ENCODE measurements at places on chromosomes 12 and 14. TPM values are rescaled to one million over a fixed set of nuclear protein-coding genes. Genes with fewer than 3 reads are reported as not detected.
A peak's percentile ranks its signal among the peaks of the same experiment; 100 is the strongest.

SYNE2 gene
- 22.3 TPM for total RNA-seq

DNA sequence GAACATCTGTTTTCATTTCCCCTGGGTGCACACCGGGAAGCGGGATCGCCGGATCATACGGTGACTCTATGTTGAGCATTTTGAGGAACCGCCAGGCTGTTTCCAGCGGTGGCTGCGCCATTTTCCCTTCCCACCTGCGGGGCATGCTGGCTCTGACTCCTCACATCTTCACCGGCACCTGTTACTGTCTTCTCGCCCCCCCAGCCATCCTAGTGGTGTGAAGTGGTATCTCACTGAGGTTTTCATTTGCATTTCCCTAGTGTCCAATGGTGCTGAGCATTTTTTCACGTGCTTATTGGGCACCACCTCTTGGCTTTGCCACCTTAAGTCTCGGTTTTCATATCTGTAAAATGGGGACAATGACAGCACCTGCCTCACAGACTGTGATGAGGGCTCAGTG is 44.1 kb upstream of the EML1 start:
- peaks cover 19% of the 10 kb centered on the region for H3K27me3 ChIP-seq
- no peaks in the 10 kb centered on the region for H3K36me3 ChIP-seq
- H3K27ac ChIP-seq = no peak overlapping the region

DNA sequence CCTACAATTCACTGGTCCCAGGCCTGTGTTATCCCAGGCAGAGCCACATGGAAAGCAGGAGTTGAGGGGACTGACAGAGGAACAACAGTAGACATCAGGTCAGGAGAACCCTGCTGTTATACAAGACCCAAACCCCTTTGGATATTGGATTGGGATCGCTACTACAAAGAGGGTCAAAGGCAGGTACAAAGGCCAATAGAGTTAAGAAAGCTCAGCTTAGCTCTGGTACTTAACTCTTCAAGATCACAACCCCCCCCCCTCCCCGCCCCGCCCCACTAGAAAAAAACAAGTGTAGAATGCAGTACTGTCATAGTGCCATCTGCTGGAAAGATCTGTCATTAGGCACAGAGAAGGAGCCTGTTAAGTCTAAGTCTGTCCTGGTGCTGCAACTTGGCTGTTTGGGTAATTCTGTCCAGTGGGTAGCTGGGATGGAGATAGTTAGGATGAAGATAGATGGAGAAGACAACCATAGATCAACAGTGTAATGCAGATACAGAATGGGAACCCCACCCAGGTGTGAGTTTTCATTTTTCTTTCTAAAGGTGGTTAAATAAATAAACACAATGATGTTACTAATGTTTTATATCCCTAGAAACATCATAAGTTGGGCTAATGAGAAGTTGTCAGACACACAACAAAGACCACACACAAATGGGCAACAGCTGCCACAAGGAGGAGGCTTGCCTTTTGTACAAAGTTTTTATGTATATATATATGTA is 17.2 kb downstream of the REM2 start:
- H3K36me3 ChIP-seq = peaks cover 26% of the 10 kb centered on the region
- H3K4me3 ChIP-seq = no peak overlapping the region
- H3K27ac ChIP-seq = no peak overlapping the region
- no peaks in the 10 kb centered on the region for H3K27me3 ChIP-seq
- peaks cover 12% of the 10 kb centered on the region for H3K4me1 ChIP-seq
- DNase-seq = peak; percentile 64

POLR3B gene
- 6.8 TPM for total RNA-seq

DNA sequence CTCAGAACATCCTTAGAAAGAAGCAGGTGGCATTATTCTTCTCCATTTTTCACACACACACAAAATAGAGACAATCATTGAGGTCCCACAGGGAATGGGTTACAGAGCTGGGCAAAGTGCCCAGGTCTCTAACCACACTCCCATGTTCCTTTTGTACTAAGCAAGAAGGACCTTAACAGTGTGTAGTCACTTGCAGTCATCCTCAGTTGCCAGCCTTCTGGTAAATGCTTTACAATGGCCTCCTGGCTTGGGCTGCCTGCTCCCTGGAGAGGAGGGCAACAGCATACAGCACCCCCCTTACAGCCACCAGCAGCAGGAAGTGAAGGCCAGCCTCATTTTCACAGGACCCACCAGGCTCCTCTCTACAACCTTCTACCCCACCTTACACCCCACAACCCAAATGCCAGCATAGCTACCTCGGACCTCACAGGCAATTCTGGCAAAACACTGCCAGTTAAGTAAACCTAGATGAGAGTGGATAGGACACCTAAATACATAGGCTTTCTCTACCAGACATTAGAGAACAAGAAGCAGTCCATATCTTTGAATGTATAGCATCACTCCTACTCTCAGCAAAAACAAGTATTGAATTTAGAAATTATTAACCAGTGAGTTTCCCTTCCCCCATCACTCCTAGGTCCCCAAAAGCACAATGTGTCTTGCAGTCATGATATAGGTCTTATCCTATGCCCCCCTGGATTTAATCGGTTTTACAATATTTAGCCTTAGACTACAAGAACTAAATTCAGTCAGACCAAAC is 88.1 kb downstream of the PPP2R5E start:
- peaks cover 21% of the 10 kb centered on the region for H3K36me3 ChIP-seq
- DNase-seq = no peak
- H3K27me3 ChIP-seq = no peaks in the 10 kb centered on the region
- peaks cover 9% of the 10 kb centered on the region for H3K4me1 ChIP-seq
- no peak overlapping the region for H3K4me3 ChIP-seq

GRCh38 chr12:49961111-49961922 is at the start of gene AQP5:
AQP5 (plus strand) TSS chr12:49961872; CDS start chr12:49962018, 146 bp downstream.
- H3K27ac ChIP-seq = no peak within 1 kb of the TSS
- peaks cover 7% of the 10 kb centered on the region for H3K4me1 ChIP-seq
- peaks cover 62% of the 10 kb centered on the region for H3K27me3 ChIP-seq
- no peaks in the 10 kb centered on the region for H3K36me3 ChIP-seq
- no peak for DNase-seq
- H3K4me3 ChIP-seq = peak within 1 kb of the TSS; percentile 21

DNA sequence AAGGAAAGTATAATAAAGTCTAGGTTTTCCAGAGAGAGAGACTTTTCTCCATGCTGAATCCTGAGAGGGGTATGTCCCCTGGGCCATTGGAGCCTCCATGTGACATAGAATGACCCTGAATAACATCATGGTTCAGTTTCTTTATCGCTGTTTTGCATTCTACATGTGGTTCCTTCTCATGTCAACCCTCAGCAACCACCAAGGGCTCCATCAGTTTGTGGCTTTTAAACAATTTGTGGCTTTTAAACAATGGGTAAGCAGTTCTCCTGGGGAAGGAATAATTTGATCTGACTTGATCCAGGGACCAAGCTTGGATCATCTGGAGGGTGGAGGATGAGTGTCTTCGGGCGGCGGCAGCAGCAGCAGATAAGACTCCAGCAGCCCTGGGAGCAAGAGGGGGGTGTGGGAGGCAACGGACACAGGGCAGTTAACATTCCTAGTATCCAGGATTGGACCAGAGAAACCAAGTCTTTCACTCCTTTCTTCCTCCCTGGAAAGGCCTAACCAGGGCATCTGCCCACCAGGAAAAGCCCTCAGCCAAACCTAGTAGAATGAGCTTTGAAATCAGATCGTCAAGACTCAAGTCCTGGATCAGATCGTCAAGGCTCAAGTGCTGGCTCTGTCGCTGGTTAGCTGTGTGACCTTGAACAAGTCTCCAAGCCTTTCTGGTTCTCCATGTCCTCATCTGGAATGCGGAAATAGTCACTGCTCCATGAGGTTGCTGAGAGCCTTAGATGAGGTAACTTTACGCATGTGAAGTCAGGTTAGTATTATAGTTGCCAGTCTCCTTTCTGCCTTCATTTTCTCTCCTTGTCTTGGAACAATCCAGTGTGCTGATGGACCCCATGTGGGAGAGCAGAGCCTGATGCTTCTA is 27.8 kb upstream of the FAM222A start:
- H3K27ac ChIP-seq = no peak overlapping the region
- no peaks in the 10 kb centered on the region for H3K4me1 ChIP-seq
- H3K4me3 ChIP-seq = no peak overlapping the region
- no peak for DNase-seq
- no peaks in the 10 kb centered on the region for H3K27me3 ChIP-seq
- H3K36me3 ChIP-seq = no peaks in the 10 kb centered on the region

PLD4 gene
- not detected for total RNA-seq

DNA sequence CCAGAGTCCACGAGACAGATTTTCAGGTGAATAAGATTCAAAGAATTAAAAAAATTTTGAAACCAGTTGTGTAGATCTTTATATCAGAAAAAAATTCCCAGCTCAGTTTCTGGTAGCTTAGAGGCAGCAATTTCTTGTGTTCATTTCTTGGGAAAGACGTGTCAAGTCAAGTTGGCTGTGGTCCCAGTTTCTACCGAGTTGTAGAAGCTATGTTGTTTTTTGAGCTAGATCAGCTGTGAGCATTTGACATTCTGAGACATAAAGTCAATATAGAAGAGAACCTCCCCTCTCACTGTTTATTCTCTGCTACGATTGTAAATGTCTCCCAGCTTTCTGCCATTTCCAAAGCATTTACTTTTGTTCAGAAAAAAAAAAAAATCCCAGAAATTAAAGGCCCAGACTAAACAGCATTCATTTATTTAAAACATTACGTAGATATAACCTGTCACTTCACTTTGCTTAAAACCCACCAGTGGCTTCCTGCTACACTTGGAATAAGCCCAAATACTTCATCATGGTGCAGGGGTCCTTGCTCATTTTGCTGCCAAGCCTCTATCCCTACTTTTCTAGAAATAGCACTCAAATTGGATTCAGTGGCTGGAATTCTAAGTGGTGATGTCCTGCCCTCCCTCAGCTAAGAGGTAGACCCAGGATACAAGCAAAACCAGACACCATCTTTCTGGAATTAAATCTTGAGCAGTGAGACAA is 20.6 kb upstream of the PYGL start:
- no peak overlapping the region for H3K27ac ChIP-seq
- H3K4me3 ChIP-seq = no peak overlapping the region
- no peaks in the 10 kb centered on the region for H3K4me1 ChIP-seq
- DNase-seq = no peak

DNA sequence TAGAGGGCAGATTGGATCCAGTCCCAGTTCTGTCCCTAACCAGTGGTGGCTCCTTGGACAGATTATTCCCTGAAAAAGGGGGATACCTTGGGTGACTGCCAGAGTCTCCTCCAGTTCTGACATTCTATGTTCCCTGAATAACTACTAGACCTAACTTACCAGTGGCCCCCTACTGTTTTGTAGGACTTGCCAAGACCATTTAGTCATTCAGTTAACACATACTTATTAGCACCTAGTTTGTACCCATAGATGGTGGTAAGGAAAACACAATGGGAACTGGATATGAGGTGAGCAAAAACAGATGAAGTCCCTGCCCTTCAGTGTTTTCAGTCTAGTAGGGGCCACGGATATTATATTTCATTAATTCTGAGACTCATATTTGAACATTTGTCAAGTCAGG is 3.5 kb downstream of the PRPF40B start:
- no peak for DNase-seq
- H3K4me3 ChIP-seq = no peak overlapping the region
- H3K27ac ChIP-seq = no peak overlapping the region
- peaks cover 4% of the 10 kb centered on the region for H3K27me3 ChIP-seq

DNA sequence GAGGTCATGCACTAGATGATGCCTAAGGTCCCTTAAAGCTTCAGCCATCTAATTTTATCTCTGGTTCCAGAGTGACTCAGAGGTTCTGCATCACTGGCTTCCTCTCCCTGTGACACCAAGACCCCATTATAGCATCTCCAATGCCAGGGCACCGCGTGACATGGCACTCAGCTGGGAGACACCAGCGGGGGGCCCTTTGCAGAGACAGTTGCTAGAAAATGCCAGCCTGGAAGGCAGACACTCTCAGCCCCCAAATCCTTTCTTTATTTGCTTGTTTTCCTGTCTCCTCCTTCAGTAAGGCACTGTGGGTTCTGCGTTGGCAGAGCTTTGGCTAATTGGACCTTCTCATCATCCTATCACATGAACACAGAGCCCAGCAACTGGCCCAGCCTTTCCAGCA is 123.5 kb upstream of the VRK1 start:
- no peaks in the 10 kb centered on the region for H3K4me1 ChIP-seq
- H3K4me3 ChIP-seq = no peak overlapping the region
- no peaks in the 10 kb centered on the region for H3K36me3 ChIP-seq
- H3K27ac ChIP-seq = no peak overlapping the region
- no peak for DNase-seq

DNA sequence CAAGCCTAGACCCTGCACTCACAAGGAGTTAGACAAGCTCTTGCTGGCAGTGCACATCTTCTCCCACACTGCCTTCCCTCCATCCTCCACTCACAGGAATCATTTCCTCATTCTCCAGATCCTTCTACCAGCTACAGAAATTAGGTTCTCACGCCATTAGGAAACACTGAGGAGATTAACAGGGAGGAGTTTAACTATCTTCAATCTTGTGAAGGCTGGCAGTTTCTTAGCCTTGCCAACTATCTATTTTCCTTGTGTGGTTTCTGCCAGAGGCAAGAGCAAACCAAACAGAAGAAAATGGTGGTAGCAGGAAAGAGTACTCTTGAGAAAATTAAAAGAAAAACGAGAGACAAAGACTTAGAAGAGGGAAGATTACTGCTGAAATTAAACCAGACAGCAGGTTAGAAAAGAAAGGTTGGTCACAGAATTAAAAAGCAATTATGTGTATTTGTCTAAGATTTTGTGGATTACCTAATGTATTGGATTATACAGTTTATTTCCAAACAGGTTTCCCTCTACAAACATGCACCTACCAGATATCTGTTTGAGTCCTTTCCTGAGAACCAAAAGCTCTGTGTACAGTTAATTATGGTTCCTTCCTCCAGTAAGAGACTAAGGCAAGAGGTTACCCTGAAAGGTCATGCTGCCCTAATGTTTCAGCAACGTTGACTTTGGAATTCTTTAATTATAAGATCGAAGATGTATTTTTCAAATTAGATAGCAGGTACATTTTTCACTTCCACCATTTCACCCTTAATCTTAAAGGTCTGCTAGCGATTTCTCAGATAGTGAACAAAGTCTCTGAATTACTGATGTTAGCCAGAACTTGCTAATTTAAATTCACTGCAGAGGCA is 5.0 kb downstream of the RERG start:
- no peak overlapping the region for H3K27ac ChIP-seq
- DNase-seq = no peak
- no peaks in the 10 kb centered on the region for H3K36me3 ChIP-seq
- no peaks in the 10 kb centered on the region for H3K4me1 ChIP-seq
- H3K4me3 ChIP-seq = no peak overlapping the region

DNA sequence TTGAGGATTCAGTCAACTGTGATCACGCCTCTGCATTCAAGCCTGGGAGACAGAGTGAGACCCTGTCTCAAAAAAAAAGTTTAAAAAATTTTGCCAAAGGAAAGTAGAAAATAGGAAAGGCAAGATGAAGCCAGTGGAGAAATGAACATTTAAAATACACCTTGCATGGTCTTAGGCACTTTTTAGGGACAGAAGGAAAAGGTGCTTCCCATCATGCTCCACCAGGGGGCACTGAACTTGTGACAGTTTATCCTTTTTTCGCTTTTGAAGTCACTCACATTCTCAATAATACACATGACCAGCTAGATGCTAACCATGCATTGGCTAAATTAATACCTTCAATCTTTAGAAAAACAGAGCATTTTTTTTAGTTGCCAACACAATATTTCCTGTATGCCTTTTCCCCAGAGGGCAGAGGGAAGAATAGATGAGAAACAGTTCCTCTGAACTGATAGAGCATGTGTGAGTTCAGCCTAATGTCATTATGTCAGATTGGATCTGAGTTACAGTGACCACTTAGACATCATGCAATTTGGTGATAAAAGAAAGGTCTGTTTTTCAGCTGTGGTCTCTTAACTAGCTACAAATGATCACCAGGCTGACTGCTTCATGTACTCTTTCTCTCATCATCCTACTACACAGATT is 221.8 kb upstream of the SSTR1 start:
- H3K27me3 ChIP-seq = no peaks in the 10 kb centered on the region
- H3K4me1 ChIP-seq = peaks cover 7% of the 10 kb centered on the region
- peak; percentile 74 for DNase-seq

- no peaks in the 10 kb centered on the region for H3K27me3 ChIP-seq
- no peak for DNase-seq
- H3K27ac ChIP-seq = no peak overlapping the region
Observed at GRCh38 chr14:79021766-79022165, 851.6 kb downstream of the NRXN3 start.
